ENCODE measurements at places on chromosomes 5 and 9.

DNA sequence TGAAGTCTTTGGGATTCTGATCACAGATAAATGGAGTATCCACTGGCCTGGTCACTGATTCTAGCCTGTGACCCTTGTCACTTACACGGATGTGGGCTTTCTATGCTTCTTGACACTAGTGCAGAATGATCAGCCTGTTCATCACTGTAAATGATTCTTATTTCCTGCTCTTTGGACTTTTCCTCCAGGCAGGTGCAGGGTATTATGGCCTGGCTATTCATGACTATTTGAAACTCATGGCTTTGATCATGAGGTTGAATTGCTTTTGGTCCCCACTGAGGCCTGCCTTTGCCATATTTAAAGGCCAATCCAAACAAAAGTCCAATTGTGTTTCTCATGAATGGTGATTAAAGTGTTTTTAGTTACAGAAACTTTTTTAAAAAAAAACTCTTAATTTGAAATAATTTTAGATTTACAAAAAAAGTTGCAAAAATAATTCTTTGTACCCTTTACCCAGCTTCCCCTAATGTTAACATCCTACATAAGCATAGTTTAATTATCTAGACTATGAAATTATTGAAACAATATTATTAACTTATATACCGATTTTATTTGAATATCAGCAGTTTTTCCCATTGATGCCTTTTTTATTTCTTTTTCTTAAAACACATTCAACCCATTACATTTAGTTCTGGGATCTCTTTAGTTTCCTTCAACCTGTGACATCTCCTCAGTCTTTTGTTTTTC lies 68.1 kb downstream of the GALNT10 start:
- DNase-seq = no peak

DNA sequence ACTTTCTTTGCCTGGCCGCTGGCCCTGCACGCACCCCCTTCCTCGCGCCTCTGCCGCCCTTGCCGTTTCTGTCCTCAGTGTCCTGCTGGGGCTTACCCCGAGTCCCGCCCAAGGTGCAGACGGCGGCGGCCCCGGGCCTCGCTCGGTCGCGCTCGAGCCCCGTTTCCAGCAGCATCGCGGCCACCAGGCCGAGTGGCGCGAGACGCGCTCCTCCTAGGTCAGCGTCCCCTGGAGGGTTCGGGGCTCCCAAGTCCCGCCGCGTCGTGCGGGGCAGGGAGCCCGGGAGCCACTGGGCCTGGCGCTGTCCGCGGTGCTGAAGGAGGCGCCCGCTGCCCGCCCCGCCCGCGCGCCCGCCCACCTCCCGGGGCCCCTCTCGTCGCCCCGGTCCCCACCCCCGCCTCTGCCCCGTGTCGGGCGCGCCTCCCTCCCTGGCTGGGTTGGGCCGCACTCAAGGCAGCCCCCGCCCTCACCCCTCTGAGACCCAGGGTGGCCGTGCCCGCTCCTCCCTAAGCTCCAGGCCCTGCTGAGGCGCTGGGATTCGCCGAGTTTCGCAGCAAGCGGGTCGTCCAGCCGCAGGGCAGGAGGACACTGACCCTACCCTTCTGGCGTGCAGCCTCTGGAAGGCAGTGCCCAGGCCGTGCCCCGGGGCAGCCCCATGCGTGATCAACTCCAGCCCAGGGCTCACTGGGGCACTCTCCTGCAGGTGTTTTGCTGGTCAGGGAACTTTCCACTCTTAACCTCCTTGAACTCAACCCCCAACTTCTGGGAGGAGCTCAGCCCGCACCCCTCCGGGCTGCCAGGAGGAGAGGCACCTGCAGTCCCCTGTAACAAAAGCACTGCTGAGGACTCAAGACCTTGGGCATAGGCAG lies at the start of gene LHX3:
TSS of gene LHX3 (minus strand) at position 291 of the 869 bp plus-strand sequence. CDS start at position 175, 116 bp downstream.
- DNase-seq = no peak

DNA sequence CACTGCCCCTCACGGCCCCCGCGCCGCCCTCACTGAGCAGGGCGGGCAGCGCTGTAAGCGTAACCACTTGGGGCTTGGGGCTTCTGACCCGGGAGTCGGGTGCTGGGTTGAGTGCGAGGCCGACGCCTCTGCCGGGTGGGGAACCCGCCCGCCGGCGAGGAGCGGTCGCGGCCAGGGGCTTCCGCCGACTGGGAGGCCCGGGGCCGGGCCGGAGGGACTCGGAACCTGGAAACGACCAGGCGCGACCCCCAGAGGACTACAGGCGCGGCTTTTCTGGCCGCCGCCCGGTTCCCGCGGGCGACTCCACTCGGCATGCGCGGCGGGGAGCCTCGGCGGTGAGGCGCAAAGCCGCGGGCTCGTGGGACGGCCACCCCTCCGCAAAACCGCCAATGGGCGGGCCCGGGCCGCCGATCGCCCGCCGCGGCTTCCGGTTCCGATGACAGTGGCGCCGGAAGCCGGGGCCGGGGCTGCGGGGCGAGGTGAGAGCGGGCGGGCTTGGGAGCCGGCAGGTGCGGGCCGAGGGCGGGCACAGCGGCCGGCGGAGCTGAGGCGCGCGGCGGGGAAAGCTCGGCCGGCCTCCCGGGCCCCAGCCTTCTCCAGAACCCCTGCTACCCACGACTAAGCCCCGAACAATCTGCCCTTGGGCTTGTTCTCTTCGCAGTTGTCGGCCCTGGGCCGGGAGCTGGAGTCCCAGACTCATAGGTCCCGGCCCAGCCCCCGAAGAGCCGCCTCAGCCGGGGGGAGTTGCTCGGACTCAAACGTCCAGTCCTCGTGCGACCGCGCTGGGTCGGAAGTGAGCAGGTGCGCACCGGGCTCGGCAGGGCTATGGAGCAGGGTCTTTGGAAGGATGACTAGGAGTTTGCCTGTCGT lies at the start of gene RMND5B:
TSS of gene RMND5B (plus strand) at position 439 of the 870 bp plus-strand sequence. CDS start 7,106 bp downstream, outside the sequence.
- peak; percentile 66 for DNase-seq

DNA sequence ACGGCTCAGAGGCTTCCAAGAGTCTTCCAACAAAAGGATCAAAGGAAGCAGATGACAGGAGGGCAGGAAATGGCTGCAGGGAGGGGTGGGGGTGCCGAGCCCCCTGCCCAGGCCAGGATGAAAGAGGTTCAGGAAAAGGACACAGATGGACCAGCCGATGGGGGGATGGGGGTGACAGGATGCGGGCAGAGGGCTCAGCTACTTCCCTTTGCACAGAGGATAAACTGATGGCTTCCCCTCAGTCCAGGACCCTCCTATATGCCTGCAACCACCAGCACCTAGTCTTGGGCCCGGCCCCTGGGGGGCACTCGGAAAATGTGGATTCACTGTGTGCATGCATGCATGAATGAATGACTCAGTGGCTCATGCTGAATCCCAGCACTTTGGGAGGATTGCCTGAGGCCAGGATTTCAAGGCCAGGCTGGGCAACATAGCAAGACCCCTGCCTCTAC lies 148.2 kb downstream of the C9orf50 start:
- no peak for DNase-seq

GRCh38 chr9:114350636-114351401 lies 21.1 kb downstream of the ORM2 start:
- no peak for DNase-seq
